Stimulated activated CD8-positive, alpha-beta memory T cell treated with anti-CD3 and anti-CD28 coated beads, Interleukin-4, amount 100 ng/mL, for 48 hours (primary cell): ENCODE measurements at places on chromosomes 4 and X.
A peak's percentile ranks its signal among the peaks of the same experiment; 100 is the strongest.

DNA sequence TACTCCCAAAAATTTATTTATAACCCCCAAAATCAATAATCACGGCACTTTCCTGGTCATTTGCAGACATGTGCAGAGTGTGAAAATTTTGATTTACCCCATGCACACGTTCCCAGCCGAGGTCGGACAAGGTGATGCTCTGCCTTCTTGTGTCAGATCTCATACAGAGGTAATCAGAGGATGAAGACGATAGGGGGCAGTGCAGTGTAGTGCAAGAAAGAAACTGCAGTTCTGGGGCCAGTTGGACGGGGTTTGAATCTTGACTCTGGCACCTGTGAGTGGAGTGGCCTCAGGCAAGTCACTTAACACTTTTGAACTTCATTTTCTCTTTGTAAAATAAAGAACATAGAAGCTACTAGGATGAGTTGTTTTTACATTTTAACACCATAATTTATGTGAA lies 88.4 kb downstream of the FRMPD3 start:
- peak; percentile 50 for DNase-seq

- no peak for DNase-seq
Measured at GRCh38 chrX:73916931-73917667, 354.1 kb downstream of the CHIC1 start.

DNA sequence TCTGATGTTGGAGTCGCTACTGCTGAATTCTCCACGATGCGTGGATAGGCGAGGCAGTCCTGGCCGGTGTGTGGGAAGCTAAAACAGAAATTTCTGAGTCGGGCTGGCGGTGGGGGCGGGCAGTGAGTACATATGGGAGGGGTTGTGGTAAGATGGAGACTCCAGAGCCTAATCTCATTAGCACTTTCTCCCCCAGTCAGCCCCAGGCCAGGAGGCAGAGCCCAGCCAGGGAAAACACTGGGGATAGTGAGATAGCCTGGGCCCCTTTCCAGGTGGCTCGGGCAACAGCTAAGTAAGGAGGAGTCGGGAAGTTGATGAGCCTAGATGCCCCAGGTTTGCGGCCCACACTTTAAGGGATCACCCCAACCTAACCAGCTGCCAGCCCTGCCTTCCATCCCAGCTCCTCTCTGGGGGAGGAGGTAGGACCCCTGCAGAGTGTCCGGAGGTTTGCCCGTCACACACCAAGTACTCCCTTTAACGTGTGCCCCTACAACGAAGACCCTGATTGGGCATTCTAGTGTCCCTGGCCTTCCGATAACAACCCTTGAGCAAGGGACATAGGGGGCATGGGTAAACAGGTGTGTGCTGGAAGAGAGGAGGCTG lies 2.4 kb upstream of the LOC101059915 start:
- DNase-seq, result no peak

DNA sequence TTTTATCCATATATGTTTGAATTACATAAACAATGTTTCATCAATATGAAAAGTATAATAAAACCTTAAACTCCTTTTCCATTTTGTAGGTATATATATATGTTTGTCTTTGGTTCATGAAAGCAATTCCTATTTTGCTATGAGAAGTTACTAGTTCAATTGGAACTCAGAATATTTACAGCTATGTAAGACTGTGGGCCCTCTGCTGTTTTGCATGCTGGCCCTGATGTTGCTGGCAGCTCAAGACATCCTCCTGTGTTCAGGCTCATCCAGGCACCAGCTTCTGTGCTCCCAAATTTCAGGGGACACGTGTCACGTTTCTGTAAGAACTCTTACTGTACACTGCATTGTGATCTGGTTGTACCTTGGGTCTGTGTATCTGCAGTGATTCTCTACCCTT lies 38.7 kb upstream of the OTUD4 start:
- no peak for DNase-seq

DNA sequence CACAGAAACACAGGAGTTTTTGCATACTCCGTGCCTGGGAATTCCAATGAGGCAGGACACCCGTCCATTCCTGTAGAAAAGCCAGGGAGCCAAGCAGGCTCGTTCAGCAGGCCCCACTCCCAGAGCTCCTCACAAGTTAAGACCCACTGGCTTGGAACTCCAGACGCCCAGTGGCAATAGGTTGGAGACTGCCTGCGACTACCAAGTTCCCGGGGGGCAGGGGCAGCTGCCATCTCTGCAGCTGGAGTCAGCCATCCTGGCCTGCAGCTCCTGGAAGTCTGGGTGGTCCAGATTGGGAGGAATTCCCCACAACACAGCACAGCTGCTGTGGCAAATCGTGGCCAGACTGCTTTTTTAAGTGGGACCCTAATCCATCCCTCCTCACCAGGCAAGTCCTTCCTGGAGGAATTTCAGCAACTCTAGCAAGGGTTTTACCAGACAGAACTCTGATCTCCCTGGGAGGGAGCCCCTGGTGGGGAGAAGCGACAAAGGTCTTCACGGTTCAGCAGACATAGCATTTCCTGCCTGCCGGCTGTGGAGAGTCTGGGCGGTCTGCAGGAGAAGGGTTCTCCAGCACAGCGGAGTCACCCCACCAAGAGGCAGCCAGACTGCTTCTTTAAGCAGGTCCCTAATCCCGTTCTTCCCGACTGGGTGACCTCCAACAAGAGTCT lies 231.9 kb downstream of the STPG2 start:
- DNase-seq, result no peak

DNA sequence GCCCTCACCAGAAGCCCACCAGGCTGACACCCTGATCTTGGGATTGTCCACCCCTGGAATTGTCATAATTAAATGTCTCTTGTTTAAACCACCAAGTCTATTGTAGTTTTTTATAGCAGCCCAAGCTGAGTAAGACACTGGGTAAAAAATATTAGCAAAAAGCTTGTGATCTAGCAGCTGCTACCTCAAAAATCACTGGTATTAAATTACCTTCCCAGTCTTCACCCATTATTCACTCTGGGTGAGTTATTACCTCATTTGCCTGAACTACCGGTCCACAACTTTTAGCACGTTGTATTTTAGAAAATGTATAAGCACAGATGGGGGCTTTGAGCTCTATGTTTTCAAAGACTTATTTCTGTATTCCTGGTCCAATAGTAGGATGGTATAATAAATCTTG lies 12.0 kb upstream of the TRIM61 start:
- no peak for DNase-seq

- no peak for DNase-seq
Measured at GRCh38 chrX:68180579-68180978, 252.7 kb downstream of the OPHN1 start.

- no peak for DNase-seq
Measured at GRCh38 chr4:187071946-187072600, 348.4 kb upstream of the FAT1 start.

- no peak for DNase-seq
Measured at GRCh38 chr4:153137159-153137558, 67.1 kb upstream of the TRIM2 start.

- no peak for DNase-seq
Measured at GRCh38 chr4:71304289-71304850, 34.5 kb upstream of the SLC4A4 start.

- no peak for DNase-seq
Measured at GRCh38 chr4:89468602-89469001, 161.0 kb upstream of the GPRIN3 start.

- DNase-seq, result no peak
Measured at GRCh38 chr4:134885436-134885835, 683.8 kb upstream of the PABPC4L start.

DNA sequence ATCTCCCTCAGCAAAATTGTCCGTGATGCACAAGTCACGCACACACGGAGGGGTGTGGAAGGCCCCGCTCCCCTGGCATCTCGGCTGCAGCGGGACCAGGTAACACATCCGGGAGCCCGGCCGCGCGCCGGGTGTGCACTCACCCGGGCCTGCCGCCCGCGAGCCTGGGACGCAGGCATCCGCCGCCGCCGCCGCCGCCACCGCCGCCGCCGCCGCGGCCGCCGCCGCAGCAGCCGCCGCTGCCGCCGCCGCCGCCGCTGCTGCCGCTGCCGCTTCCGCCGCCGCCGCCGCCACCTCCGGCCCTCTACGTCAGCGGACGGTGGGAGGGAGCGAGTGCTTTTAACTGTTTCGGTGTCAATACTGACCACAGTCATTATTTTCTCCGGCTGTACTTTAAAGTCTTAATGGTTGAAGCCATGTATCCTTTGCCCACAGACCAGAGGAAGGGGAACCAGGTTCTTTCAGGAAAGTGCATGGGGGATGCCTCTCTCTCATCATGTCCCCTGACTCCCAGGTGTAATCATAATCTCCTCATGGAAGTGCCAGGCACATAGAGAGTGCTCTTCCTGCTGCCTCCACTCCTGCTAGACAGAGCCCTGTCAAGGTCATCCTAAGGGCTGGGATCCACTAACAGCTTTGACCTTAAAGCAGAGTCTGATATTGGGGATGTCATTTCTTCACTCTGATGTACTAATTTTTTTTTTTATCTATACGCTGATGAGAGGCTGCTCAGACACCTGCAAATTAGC lies 38.0 kb downstream of the MAGEE2 start:
- DNase-seq, result peak; percentile 25

GRCh38 chr4:56828784-56829535 lies 7.5 kb upstream of the SPINK2 start:
- DNase-seq, result no peak

DNA sequence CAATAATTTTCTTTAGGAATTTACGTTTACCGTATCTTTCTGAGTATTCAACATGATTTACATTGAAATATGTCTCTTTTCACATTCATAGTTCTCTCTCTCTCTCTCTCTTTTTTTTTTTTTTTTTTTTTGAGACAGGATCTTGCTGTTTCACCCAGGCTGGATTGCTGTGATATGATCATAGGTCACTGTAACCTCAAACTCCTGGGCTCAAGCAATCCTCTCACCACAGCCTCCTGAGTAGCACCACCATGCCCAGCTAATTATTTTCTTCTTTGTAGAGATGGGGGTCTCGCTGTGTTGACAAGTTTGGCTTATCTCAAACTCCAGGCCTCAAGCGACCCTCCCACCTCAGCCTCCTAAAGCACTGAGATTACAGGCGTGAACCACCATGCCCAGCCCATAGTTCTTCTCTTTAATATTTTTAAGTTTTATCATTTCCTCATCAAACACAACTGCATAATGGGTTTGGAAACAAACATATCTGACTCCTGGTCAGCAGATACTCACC lies 9.8 kb downstream of the SRP72 start:
- DNase-seq, result no peak

DNA sequence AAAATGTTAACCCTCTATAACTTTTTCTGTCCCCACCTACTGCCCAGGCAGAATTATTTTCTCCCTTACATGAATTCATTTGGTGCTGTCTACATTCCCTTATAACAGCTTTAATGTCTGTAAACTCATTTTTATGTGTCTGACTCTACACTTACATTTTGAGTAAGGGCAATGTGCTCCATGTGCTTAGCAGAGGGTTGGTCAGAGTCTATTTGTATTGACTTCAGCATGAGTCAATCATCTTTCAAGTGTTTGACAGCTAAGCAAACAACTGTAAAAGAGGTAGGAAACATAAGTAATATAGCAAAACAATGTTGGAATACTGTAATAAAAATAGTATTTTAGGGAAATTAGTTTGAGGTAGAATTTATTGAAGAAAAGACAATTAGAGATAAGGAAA lies 6.3 kb downstream of the IL15 start:
- DNase-seq, result no peak

DNA sequence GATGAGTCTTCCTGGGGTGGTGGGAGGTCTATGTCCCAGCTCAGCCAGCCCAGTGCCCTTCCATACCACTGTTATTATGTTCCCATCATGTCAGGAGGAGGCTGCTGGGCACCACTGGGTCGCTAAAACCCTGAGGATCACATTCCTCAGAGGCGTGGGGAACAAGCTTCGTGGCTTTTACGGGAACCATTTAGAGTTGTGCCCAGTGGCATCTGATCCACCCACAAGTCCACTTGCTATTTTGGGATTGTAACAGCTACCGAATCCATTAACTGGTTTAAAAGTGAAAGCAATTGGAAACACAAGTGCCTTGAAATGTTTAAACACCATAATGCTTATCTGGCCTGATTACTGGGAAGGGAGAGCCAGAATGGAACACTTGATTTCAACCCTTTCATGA lies 13.1 kb upstream of the CCKAR start:
- DNase-seq, result no peak

DNA sequence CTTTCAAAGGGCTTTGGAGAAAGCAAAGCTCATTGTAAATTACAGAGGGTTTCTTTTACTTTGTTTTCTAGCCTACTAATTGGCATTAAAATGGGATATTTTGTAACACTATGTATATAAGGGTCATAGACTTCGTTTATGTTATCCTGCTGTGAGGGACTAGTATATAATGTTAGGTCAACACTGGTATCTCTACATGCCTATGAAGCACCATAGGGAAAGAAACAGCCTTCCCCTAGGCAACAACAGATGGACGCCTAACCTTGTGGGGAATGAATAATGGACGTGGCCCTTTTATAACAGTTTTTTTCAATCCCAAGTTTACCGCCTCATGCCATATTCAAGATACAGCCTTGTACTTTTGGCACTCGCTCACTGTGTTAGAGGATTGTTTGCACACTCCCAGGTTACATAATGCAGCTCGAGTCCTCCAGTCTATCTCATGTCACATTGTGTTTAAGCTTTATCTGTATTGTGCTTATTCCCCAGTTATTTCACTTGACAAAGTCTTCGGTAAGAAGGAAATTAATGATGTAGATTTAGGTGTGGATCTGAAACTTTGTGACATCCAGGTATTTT lies 711.0 kb downstream of the RPA4 start:
- DNase-seq, result no peak

- no peak for DNase-seq
Measured at GRCh38 chr4:86918539-86919072, 16.2 kb upstream of the AFF1 start.

DNA sequence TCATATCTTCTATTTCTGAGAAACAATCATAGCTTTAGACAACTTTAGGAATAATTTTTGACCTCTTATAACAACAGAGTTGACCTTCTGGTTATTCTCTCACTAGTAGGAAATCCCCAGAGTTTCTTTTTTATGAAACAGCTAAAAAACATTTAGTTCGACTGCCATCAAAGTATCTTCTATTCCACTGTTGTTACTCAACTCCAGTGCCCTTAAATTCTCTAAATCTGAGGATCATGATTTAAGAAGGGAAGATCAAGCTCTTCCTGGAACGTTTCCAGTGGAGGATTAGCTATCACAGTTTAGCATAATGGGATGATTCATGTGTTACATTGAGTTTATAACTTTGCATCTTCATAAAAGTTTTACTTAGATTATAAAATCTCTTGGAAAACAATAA lies 134.9 kb upstream of the VEGFC start:
- DNase-seq, result no peak

DNA sequence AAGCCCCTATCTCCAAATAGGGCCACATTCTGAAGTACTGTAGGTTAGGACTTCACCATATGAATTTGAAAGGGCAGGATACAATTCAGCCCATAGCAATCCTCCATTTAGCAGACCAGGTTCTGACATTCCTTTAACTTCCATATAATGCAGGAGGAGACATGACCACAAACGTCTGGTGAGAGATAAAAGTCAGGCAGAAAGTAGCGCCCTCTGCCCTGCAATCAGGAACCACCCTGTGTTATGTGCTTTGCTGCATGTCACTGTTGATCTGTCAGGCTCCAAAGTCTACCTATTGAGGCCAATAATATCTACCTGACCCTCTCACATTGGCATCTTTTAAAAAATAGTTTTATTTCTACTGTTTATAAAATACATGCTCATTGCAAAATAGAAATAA lies 30.2 kb upstream of the SEPSECS start:
- DNase-seq, result no peak
